ENCODE measurements at places on chromosomes 2 and 18. TPM values are rescaled to one million over a fixed set of nuclear protein-coding genes. Genes with fewer than 3 reads are reported as not detected.

Gene CCDC138
- 3.5 TPM for total RNA-seq

Gene DUSP2
- total RNA-seq: 1.3 TPM

Gene SAG
- not detected for total RNA-seq

Gene HOXD12
- total RNA-seq: not detected

Gene TP53I3
- total RNA-seq: 81.8 TPM

Gene DYNC2LI1
- 13.0 TPM for total RNA-seq

Gene REG3A
- total RNA-seq: not detected

Gene IL18RAP
- not detected for total RNA-seq

Gene SERPINB4
- not detected for total RNA-seq

Gene SLC9A2
- 0.09 TPM for total RNA-seq

Gene OSGEPL1
- 3.7 TPM for total RNA-seq

Gene ACMSD
- total RNA-seq: not detected

Gene NAT8
- total RNA-seq: not detected

Gene COL4A3
- total RNA-seq: 0.49 TPM

Gene ERMN
- not detected for total RNA-seq

Gene TXNDC2
- total RNA-seq: not detected

Gene LYG1
- total RNA-seq: 1.2 TPM

Gene GPR75
- 4.0 TPM for total RNA-seq

Gene E2F6
- 16.6 TPM for total RNA-seq

Gene IL1B
- total RNA-seq: 5.5 TPM

Gene CLEC4F
- total RNA-seq: not detected

Gene PTPRM
- total RNA-seq: 82.8 TPM

Gene ABI2
- 65.6 TPM for total RNA-seq

Gene GKN1
- not detected for total RNA-seq

Gene ALPG
- not detected for total RNA-seq

Gene CREG2
- not detected for total RNA-seq

Gene SERPINB11
- total RNA-seq: not detected

Gene SULT1C4
- not detected for total RNA-seq

All from MCF 10A (cell line).